ENCODE measurements at places on chromosomes 16 and 17. TPM values are rescaled to one million over a fixed set of nuclear protein-coding genes. Genes with fewer than 3 reads are reported as not detected.

- DNase-seq: no peak
- H3K36me3 ChIP-seq: no peaks in the 10 kb centered on the region
- H3K27me3 ChIP-seq: no peaks in the 10 kb centered on the region
- no peak overlapping the region for H3K4me3 ChIP-seq
These were observed 493.9 kb downstream of the WWOX start for GRCh38 chr16:78593352-78593751.

DNA sequence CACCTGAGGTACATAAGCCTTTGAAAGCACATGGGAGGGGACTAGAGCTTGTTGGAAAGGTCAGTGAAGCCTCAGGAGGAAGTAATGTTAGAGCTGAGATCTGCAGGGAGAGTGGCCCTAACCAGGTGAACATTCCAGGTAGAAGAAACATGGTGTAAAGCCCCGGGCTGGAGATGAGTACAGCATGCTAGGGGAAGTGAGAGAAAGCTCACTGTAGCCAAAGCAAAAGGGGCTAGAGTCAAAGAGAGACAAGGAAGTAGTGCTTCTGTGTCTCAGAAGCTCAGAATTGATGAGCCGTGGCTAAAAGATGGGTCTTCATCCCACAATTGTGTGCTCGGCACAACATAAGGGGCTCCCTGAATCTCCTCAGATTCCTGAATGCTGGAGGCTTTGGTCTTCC lies 481.8 kb downstream of the XYLT1 start:
- no peak overlapping the region for H3K4me3 ChIP-seq
- no peaks in the 10 kb centered on the region for H3K36me3 ChIP-seq
- H3K27me3 ChIP-seq: no peaks in the 10 kb centered on the region

GRCh38 chr17:28252436-28252835 lies 66.6 kb upstream of the TMEM97 start:
- no peak for DNase-seq
- H3K4me3 ChIP-seq: no peak overlapping the region

The FNDC8 gene
- not detected for total RNA-seq

DNA sequence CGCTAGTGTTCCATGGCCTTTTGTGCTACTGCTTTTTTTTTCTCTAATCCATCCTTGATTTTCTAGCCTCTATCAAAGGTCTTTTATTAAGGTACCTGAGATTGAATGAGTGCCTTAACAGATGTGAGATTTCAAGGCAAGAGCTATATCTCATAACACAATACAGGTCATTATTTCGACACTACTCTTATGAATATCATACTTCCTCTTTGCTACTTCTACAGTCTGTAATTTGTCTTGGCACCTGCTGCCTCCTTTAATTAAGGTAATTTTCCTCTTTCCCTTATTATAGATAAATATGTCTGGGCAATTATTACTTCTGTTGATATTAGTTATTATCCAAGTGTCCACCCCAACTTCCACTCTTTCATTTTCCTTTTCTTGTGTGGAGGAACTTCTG lies 5.3 kb downstream of the KRT28 start:
- H3K27me3 ChIP-seq: peaks cover 14% of the 10 kb centered on the region
- no peak overlapping the region for H3K27ac ChIP-seq
- no peaks in the 10 kb centered on the region for H3K36me3 ChIP-seq
- no peak overlapping the region for H3K4me3 ChIP-seq
- DNase-seq: no peak
- H3K4me1 ChIP-seq: peaks cover 5% of the 10 kb centered on the region
